ENCODE measurements at places on chromosomes 2 and 18.

GRCh38 chr2:43461453-43462073, 134.3 kb downstream of the THADA start:
- no peak for DNase-seq

- no peak for DNase-seq
Measured at GRCh38 chr18:63881851-63882250, 5.7 kb upstream of the SERPINB2 start.

- no peak for DNase-seq
Measured at GRCh38 chr2:223908304-223908998, 36.7 kb downstream of the WDFY1 start.

DNA sequence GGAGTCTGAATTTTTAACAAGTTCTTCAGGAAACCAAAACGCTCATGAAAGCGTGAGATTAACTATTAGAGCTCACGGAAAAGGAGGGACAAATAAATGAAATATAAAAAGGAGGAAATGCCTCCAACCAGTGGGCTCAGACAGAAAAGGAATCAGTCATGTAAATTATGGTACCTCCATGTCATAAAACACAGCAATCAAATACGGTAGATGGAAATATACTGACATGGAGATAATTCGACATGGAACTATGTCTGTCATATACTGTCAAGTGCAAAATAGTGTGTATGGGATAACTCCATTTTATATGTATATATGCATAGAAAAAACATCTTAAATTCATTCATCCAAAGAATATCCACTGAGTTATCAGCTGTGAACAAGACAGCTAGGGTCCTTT, 25.9 kb upstream of the CTLA4 start:
- no peak for DNase-seq

- DNase-seq, result no peak
Measured at GRCh38 chr2:15941871-15942710, 1.7 kb downstream of the MYCN start.

DNA sequence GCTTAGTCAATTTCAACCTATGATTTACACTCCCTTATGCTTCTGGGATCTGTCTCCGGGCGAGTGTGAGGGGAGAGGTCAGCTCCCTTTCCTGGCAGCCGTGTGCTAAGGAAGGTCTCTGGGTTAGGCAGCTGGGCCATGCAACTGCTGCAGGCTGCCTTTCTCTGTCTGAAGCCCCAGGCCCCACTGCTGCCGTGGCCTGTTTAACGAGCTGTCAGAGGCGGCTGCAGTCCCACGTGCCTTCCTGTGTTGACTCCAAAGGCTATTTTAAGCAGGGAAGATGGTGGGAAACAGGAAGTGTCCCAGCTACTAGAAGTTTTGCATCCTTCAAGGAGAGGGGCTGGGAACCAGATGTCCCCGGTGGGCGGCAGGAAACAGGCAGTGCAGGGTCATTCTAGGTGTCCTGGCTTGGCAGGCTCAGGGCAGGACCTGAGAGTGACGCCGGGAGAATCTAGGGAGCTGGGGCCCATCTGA, 186.4 kb downstream of the TNS1 start:
- DNase-seq, result no peak

DNA sequence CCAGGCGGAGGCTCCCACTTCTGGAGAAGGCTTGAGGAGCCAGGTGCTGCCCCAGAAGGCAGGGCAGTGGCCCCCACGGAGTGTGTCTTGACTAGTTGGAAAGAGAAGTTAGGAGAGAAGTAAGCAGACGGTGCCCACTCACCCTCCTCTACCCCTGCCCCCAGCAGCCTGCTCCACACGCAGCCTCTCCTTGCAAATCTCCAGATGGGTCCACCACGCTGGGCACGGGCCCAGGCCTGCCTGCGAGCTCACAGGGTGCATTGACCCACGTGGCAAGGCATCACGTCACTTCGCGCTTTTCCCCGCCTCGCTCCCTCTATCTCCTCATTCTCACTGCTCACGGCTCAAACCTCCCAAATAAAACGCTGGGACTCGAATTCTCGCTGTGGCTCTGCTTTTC, 71.8 kb upstream of the RAB12 start:
- no peak for DNase-seq

- DNase-seq, result no peak
Measured at GRCh38 chr2:236120829-236121228, 47.4 kb downstream of the GBX2 start.

DNA sequence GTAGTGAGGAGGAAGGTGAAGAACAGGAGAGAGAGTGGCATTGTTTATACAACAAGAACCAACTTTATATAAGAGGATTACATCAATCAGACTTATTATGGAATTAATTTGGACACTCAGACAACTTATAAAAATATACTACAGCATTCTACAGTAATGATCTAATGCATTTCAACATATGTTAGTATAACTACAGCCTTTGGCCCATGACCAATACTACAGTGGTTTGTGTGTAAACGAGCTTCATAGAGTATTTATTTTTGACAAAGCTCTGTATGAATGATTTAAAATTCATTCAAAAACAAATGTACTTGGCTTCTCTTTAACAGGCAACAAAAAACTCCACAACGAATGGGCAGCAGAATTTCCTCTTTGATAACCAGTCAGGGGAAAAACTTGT, 72.8 kb downstream of the ZNF521 start:
- no peak for DNase-seq
